ENCODE measurements at places on chromosomes 12 and 14.

DNA sequence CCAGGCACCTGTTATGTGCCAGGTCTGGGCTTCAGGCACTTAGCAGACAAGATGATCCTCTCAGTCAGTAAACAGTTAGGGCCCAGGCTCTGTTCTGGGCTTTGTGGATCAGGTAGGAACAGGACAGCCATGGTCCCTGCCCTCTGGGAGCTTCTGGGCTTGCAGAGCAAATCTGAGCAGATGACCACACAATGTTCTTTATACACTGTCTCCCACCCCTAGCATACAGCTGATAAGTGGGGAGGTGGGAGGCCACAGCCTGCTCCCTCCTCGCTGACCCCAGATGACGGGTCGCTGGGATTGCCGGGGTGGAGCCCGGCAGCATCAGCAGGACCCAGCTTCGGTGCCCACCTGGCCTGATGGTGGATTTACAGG is 53.1 kb upstream of the RIN3 start:
- no peak for DNase-seq

GRCh38 chr12:34339922-34340321 is 317.6 kb downstream of the ALG10 start:
- DNase-seq = no peak

DNA sequence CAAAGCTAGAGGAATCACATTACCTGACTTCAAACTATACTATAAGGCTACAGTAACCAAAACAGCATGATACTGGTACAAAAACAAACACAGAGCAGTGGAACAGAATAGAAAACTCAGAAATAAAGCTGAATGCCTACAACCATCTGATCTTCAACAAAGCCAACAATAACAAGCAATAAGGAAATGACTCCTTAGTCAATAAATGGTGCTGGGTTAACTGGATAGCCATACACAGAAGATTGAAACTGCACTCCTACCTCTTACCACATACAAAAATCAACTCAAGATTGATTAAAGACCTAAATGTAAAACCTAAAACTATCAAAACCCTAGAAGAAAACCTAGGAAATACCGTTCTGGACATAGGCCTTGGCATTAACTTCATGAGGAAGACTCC is 182.6 kb upstream of the CNOT2 start:
- no peak for DNase-seq

GRCh38 chr12:2363836-2364609 is 311.2 kb downstream of the CACNA1C start:
- DNase-seq = no peak

- DNase-seq = no peak
Measured at GRCh38 chr12:41983856-41984255, 160.8 kb downstream of the GXYLT1 start.

Measured in suppressor macrophage treated with lipopolysaccharide for 4 hours (primary cell).